ENCODE measurements at places on chromosomes 6 and 20.
A peak's percentile ranks its signal among the peaks of the same experiment; 100 is the strongest.

DNA sequence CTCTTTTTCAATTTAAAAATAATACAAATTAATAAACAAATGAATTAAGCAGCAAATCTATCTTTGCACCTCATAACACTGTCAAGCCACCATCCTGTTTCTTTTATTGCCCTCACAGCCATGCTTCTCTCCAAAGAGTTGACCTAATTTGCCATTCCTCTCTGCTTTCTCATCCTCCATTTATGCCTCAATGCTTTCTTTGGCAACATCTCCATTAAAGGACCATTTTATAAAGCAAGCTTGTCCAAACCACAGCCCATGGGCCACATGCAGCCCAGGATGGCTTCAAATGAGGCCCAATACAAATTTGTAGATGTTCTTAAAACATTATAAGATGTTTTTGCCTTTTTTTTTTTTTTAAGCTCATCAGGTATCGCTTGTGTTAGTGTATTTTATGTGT is 26.4 kb upstream of the MEI4 start:
- DNase-seq, result no peak

DNA sequence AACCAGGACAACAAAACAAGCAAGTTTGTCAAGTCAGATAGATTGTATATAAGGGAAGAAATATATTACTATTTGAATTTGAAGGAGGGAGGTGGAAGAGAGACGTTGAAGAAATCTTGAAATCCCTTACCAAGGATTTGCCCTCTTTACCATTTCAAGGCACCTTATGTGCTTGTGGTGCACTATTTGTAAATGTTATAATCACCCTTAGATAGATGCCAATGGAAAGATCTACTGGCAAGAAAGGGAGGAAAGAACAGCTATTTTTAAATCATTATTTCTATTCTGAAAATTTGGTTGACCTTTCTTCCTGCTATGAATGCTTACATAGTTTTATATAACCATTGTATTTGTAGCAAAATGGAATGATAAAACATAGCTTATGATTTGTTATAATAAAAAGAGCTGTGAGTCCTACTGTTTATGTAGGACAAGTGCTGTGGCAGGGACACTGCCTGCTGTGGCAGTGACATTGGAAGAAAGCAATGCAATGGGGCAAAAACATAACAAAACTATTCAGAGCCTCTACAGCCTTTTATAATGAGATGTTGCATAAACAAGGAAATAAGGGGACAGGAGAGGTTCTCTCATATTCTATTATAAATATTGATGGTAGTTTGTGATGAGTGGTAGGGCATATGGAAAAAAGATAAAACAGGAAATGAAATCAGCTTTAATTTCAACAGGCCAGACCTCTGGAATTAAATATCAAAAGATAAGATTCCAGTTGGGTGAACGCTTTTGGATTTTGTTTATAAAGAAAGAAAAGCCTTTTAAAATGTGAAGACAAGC is 1145.2 kb upstream of the GJE1 start:
- DNase-seq, result no peak

- no peak for DNase-seq
These were observed 6.5 kb upstream of the GRIK2 start for GRCh38 chr6:101386982-101387381.

DNA sequence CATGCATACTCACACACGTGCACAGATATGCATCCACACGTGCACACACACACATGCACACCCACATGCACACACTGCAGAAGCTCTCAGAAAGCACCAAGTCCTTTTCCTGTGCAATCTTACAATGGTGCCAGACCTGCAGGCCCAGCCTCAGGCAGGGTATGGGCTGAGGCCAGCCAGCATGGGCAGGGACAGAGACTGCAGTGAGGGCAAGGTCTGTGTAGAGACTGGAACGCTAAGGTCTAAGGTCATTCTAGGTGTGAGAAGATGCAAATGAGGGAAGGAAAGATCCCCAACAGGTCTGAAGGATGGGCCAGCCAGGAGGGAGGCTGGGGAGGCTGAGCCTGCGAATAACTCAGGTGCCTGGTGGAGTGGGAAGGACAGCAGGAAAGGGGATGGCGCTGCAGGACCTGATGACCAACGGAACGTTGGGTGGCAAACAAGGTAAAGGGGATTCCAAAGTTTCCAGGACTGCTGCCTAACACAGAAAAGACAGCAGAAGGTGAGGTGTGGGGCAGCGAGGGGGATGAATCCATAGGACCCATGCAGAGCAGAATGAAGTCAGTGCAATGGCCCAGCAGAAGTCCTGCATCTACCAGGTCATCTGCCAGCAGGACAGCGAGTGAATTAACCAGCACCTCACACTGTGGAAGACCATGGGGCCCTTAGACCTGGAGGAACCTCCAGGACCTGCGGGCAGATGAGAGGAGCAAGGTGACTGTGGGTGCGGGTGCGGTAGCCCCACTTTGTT is 67.0 kb downstream of the ABHD12 start:
- no peak for DNase-seq

DNA sequence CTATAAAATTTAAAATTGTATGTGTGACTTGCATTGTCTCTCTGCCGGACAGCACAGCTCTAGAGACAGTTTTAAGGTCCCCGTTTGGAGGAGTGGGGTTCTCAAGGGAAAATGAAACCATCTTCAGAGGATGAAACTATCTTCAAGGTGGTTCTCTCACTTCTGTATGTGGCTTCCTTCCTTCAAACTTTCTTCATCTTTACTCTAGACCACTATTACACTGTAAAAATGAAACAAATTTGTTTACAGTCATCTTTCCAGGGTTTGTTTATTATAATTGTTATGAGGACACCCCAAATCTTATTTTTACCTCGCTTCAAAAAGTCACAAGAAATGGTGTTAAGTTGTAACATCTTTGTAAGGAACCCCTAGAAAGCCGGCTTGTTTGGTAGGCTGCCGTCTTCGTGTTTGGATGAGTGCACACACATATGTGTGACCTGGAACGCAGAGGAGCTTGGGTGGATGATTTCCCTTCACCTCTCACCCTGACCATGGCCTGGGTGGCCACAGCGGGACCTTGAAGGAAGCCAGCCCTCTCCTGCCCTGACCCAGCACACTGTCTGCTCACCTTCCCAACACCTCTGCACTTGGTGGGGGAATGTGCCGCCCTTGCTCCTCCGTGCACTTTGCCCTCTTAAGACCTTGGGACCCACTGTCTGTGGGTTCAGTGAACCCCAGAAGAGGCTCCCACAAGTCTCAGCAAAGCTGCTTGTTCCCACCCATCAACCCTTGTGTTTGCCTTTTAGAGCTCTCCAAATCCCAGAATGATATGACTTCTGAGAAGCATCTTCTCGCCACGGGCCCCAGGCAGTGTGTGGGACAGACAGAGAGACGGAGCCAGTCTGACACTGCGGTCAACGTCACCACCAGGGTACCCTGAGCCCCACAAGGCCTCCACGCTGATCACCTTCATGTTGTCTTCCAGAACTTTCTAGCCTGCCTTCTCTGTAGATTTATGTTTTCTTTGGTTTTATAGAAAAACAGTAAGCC is 67.8 kb downstream of the SYTL3 start:
- no peak for DNase-seq

- DNase-seq, result no peak
These were observed 531.7 kb downstream of the TFAP2B start for GRCh38 chr6:51350308-51350904.

- no peak for DNase-seq
These were observed 14.0 kb downstream of the SS18L1 start for GRCh38 chr20:62157387-62158087.

- DNase-seq, result peak; percentile 69
These were observed 144.9 kb upstream of the THBS2 start for GRCh38 chr6:169398342-169399105.

- DNase-seq, result no peak
These were observed 157.6 kb downstream of the MCHR2 start for GRCh38 chr6:99836471-99836870.

DNA sequence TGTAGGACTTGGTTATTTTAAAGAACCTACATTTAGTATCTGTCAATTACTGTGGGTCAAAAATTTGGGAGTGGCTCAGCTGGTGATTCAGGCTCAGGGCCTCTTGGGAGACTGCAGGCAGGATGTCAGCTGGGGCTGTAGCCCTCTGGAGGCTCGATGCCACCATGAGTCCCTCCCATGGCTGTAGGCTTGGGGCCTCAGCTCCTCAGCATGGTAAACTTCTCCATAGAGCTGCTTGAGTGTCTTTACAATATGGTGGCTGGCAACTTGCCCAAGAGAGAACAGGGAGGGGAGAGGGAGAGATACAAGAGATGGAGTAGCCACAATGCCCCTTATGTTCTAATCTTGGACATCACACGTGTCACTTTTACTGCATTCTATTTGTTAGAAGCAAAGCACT is 470.4 kb downstream of the CDH26 start:
- no peak for DNase-seq

GRCh38 chr20:58112017-58112781 is 116.3 kb downstream of the ANKRD60 start:
- no peak for DNase-seq

DNA sequence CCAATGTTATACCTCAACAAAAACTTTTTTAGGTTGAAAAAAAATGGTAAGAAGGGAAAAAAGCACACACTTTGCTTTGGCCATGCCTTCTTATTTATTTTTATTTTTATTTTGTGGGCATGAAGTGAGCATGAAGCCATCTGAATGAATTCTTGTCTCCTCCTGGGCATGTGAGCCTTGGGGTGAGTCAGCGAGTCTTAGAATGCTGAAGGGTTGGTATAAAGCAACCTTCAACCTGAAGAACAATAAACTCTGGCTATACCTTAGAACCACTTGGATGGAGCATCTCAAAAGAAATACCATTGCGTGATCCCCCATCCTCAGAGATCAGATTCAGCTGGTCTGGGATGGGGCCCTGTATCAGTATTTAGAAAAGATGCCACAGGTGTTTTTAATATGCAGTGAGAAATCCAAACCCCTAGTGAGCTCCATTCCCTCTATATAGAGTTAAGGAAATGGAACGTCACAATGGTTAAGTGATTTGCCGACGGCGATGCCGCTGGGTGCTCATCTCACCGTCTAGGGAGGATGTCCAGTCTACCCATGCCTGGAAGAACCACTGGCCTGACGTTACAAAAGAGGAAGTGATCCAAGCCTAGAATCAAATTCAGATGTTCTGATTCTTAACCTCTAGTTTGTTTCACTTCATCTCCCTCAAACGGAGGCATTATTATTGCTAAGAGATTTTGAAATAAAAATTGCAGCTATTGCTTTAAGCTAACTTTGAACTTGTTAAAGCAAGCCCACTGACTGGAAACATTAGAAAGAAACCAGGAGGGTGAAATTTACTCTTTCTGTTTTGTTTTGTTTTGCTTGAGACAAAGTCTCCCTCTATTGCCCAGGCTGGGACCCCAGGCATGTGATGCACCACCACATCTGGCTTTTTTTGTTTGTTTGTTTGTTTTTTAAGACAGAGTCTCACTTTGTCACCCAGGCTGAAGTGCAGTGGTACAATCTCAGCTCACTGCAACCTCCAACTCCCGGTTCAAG is 67.1 kb downstream of the EDN1 start:
- DNase-seq, result no peak

DNA sequence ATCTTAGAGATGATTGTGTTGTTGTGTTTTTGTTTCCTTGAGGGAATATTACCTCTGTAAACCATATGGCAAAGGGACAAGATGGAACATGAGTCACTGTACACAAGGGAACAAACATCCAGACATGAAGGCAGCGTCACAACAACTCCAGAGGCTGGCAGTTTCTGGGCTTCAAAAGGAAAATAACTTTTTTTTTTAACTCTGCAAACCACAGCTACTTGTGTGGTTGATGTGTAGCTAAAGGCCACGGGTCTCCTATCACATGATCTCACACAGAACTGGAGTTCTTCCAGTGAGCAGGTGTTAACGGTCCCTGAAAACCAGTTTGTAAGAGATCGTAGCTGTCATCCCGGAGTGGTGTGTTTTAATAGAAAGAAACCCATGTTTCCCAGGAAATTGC is 33.2 kb upstream of the HBS1L start:
- no peak for DNase-seq

DNA sequence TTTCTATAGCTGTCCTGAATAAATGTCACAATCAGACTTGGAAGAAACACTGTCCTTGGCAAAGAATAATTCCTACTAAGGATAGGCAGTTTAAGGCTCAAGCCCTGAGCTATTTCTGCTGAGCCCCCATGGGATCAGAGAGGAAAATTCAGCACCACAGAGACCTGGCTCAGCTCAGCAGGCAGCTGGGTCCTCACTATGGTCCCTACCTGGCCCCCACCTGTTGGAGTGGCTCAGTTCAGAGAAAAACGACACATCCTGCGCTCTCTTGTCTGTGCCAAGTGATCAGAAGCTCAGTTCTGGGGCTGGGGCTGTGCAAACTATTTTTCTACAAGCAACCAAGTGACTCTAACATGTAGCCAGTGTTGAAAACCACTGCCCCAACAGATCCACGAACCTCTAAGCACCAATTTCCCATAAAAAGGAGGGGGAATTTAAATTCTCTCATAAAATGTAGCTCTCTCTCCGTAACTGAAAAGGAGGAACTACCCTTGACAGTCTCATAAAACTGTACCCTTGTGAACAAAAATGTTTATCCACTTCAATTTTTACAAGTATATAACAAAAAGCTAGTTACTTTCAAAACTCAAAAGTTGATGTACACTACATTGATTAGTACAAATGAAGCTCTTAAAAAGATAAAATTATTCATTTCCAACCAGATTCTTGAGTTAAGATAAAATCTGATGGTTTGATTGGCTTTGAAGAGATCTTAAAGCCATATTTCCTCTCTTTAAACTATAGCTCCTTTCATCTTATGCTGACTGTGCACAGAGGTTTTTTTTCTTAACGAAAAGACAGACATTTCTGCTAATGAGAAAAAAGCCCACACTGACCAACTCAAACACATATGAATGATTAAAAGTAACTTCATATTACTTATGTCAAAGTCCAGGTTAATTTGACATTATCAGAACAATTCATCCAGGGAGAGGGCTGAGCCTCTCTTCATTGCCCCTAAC is 52.0 kb downstream of the KIF13A start:
- DNase-seq, result no peak

DNA sequence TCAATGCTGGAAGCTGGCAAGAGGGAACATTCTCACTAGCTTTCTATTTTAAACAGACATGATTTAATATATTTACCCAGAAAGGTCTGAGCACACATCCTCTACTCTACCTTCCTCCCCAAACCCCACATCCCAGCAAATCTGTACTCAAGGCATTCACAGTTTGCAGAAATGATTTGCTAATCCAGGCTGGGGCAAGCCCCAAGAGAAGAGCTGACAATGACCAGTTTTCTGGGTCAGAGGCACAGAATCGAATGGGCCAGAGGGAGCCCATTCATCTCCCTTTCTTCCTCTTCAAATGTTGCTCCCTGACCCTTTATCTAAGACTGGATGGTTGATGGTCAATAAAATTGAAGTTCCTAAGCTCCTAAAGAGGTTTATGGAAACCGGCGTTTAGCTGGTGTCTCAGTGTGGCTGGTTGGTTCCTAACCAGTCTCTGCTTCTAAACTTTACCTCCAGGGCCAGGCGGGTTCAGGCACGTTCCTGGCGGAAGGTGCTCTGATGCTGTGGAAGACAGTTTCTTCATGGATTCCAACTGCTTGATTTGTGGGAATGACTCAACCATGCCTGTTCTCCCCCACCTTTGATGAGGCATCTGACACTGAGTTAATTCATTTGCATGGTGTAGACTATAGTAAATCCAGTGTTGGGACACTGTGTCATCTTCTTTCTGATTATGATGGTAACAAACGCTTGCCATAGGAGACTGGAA is 96.4 kb upstream of the IYD start:
- no peak for DNase-seq

GRCh38 chr6:163309491-163310026 is 105.0 kb upstream of the QKI start:
- no peak for DNase-seq

GRCh38 chr6:48691420-48691819 is 580.4 kb upstream of the PTCHD4 start:
- DNase-seq, result no peak
